ENCODE measurements at places on chromosomes 4 and X.

- DNase-seq: no peak
Observed at GRCh38 chr4:133137571-133137970, 11.5 kb upstream of the PCDH10 start.

DNA sequence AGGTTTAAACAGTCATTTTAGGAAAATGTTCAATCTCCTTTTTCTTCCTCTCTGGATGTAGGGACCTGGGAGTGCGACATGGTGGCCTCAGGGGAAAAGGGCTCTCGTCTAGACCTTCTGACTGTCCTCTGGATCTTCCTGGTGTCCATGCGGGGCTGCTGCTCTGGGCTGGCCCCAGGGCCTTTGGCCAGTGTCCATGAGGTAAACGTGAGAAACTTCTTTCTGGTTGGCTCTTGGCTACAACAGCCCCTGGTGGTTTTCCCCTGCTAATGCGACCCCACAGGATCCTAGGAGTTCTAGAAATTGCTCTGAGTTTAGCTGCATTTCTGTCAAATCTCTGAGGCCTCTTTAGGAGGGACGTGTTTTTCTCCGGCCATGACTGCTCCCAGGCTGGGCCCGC is 85.7 kb downstream of the MFAP3L start:
- no peak for DNase-seq

GRCh38 chr4:175824076-175824475 is 12.0 kb upstream of the GPM6A start:
- no peak for DNase-seq

- no peak for DNase-seq
Observed at GRCh38 chr4:103936653-103937145, 216.9 kb upstream of the TACR3 start.

GRCh38 chr4:1177274-1178141 is 5.1 kb upstream of the SPON2 start:
- DNase-seq: no peak

DNA sequence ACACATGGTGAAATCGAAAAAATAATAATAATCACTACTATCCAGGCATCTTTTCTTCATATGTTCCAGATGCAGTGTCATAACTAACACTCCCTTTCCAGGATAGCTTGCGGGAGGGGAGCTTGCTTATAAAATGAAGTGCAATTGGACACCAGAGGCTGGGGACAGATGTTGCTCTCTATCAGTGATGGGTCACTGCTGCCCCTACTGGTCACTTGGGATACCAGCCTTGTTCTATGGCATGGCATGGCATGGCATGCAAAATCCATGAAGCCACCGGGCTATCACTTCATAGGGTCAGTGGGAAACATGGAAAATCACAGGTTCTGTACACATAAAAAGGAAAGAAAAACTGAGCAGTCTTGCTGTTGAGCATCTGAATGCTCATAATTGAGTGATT is 168.1 kb downstream of the GLRA2 start:
- DNase-seq: no peak

- no peak for DNase-seq
Observed at GRCh38 chr4:5224340-5224739, 173.1 kb downstream of the STK32B start.

GRCh38 chr4:173448608-173449379 is 49.9 kb upstream of the SCRG1 start:
- DNase-seq: no peak

GRCh38 chrX:7204619-7205018 is 56.7 kb upstream of the PUDP start:
- no peak for DNase-seq

GRCh38 chrX:22116605-22117546 is 84.8 kb downstream of the PHEX start:
- DNase-seq: no peak

DNA sequence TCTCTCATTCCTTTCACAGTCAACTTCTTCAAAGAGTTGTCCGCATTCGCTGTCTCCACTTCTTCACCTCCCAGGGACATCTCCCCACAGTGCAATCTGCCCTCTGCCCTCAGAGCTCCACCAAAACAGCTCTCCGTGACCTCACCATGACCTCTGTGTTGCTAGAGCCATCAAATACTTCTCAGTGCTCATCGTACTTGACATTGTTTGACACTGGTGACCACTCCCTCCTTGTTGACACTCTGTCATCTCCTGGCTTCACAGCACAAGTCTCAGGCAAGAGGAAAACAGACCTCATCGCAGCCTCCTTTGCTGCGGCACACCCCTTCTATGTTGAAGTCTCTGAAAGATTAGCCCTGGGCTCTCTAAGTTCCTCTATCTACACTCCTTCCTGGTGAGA is 90.5 kb upstream of the CCDC160 start:
- no peak for DNase-seq

DNA sequence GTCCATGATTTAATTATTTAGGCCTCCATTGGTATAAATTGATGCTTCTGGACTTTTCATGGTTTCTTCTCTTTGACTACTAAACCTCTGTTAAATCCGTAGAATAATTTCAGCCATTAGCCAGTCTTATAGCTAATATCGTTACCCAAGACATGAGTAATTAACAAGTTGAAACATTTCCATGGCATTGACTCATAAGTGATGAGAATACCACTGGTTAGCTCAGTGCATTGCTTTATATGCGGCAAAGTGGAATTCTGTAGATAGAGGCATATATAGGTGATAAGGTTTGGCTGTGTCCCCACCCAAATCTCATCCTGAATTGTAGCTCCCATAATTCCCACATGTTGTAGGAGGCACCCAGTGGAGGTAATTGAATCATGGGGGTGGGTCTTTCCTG is 80.6 kb downstream of the VCX2 start:
- no peak for DNase-seq

- DNase-seq: no peak
Observed at GRCh38 chr4:41644288-41644914, 104.1 kb downstream of the PHOX2B start.

DNA sequence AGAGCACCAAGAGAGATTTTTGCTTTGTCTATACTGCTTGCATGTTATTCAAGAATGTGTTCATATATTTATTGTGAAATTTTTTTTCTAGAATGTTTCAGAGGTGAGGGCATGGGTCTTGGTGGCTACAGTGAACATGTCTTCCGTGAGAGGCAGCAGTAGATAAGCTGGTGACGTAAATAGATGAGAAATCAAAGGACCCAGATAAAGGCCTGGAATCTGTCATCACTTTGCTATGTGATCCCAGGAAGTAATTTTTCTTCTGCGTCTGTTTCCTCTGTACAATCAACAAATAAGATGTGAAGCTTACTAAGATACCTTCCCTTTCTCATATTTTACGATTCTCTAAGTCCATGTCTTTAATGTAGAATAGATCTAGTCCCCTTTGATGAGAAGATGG is 129.1 kb downstream of the COL4A6 start:
- no peak for DNase-seq

- DNase-seq: no peak
Observed at GRCh38 chrX:69152417-69152841, 12.8 kb downstream of the PJA1 start.

GRCh38 chrX:55120761-55121358 is 32.0 kb downstream of the PAGE2 start:
- no peak for DNase-seq

All from GM18507 (cell line).